NCI-H1417 (cell line): ENCODE measurements at places on chromosomes 11 and 22.
A peak's percentile ranks its signal among the peaks of the same experiment; 100 is the strongest.

DNA sequence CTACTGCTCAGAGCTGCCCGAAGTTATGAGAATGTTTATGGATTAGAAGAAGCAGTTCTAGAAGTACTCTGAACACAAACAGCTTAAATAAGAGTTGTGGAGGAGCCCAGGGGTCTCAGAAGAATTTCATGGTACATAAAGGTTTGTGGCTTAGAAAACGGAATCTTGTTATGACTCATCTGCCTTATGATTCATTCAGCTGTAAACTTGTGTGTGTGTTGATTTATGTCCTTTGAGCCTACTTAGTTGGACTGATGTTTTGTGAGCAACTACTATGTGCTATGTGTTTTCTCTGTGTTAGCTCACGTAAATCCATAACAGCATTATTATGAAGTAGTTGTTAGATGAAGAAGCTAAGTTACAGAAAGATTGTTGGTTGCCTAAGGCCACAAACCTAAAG is 203.7 kb downstream of the PGR start:
- no peak for DNase-seq

DNA sequence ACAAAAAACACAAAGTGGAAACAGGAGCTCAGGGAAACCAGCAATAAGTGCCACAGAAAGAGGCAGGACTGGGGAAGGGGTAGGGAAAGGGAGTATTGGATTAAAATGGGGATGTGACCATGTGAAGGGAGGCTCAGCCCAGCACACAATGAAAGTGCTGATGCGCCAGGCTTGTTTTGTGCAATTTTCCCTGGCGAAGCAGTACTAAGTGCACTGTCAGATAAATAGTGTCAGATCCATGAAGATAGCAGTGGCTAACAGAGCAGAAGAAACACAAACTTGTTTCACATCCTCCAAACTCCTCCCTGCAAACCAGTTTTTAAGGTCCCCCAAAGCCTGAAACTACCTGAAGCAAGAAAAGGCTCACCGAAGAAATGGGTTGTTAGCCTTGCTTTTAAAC is 50.7 kb upstream of the RAPSN start:
- no peak for DNase-seq

DNA sequence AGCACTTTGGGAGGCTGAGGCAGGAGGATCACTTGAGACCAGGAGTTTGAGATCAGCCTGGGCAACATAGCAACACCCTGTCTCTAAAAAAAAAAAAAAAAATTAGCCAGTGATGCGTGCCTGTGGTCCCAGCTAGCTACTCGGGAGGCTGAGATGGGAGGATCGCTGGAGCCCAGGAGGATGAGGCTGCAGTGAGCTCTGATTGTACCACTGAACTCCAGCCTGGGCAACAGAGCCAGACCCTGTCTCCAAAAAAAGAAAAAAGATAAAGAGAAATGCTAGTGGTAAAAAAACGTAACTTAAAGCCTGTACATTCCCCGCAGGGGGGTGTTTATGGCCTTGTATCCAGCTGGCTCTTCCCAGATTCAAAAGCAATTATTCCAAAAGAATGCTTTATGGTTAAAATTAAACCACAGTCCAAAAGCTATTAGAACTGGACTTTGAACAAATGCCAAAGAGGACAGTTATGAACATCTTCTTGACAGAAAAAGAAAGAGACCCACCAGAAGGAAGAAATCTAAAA is 16.4 kb upstream of the SNX32 start:
- peak; percentile 39 for DNase-seq

- DNase-seq = peak; percentile 27
These were observed 113.7 kb upstream of the BLID start for GRCh38 chr11:122229481-122230384.

- peak; percentile 11 for DNase-seq
These were observed 26.7 kb downstream of the FLI1 start for GRCh38 chr11:128720522-128720985.

GRCh38 chr22:20118300-20119020 is 1.4 kb upstream of the TRMT2A start:
- no peak for DNase-seq

DNA sequence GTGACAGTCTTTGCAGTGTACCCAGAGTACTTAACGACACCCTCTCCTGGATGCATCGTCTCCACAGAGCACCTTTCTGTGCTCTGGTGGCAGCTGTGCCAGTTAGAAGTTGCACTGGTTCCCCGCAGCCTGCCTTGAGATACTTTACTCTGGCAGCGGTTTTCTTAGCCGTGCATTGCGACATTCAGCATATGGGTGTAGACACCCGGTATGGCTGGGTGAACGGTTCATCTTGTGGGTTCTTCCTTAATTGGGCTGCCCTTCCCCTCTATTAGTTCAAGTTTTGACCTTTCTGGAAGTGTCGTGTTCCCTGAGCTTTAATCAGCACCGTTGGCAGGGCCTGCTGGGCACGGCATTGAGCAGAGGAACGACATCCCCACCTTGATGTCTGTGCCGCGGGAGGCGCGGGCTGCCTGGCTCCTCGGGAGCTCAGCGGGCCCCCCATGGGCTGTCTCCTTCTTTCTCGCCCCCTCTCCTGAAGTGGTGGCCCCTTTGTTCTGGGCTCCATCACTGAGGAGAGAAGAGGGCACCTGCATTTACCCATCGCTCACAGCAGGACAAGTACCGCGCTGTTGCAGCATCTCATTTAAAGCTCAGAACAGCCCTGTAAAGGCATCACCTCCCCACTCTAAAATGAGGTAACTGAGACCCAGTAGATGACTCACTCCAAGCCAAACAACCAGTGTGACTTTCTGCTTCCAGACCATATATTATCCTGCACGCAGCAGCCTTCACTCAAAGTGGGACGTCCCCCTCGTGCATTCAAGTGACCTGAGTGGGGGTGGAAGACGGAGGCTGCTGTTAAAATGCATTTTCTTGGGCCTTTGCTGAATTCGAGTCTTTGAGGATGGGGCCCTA is 13.3 kb downstream of the FAM83F start:
- DNase-seq = no peak

- no peak for DNase-seq
These were observed 9.9 kb downstream of the MAPK1 start for GRCh38 chr22:21857481-21857914.

GRCh38 chr11:91563176-91563575 is 661.4 kb upstream of the FAT3 start:
- DNase-seq = no peak

GRCh38 chr11:93536101-93536861 is 6.9 kb downstream of the SMCO4 start:
- no peak for DNase-seq

DNA sequence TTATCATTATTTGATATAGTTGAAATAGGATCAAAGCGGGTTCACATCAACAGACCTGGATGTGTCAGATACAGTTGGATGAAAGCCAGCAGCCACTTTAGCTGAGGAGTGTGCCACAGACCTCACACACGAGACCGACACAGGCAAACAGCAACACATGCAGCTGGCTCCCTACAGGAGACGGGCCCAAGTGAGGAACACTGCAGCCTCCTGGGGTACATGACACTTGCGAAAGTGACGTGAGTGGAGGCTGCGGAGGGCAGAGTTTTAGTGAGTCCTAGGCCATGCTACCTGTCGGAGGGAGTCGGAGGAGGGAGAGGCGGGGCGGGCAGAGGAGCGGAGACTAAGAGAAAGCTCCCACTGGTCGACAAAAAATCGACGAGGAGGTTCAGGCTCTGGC is 100.9 kb upstream of the BID start:
- DNase-seq = no peak

DNA sequence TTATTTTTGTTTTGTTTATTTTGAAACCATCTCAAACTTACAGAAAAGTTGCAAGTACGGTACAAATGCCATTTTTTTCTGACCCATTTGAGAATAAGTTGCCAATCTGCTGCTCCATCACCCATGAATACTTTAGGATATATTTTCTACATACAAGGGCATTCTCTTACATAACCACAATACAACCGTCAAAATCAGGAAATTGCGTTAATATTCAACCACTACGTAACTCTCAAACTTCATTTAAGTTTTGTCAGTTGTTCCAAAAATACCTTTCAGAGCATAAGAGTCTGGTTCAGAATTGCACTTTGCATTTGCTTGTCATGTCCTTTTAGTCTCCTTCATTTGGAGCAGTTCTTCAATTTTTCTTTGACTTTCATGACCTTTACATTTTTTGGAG is 194.3 kb upstream of the BDNF start:
- no peak for DNase-seq

DNA sequence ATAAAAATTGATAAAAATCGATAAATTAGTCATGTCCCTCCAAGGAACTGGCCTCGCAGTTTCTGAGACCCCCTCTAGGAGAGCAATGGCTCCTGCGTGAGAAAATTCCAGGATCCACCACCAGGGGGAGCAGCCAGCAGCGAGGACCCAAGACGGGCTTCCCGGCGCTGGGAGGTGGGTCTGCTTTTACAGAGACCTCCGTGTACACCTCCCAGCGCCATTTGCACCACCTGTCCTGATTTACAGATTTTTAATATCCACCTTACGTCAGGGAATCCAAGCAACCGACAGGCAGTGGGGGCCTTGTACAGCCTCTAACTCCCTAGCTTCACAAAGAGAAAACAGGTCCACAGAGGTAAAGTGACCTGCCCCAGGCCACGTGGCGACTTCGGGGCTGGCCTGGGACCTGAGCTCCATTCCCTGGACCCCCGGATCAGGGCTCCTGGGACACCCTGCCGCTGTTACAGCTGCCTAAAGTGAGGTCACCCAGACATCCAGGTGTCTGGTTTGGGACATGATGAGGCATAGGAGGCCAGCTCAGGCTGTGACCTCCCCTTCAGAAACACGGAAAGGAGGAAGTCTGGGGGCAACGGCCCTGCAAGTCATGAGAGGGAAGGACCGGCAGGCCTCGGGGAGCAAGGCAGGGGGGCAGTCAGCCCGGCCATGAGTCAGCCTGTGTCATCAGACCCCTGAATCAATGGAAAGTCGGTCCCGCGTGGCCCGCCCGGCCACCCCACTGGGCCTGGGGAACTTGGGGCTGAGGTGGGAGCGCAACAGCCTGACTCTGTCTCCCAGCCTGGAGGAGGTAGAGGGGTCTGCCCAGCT is 3.5 kb downstream of the OSM start:
- peak; percentile 45 for DNase-seq

DNA sequence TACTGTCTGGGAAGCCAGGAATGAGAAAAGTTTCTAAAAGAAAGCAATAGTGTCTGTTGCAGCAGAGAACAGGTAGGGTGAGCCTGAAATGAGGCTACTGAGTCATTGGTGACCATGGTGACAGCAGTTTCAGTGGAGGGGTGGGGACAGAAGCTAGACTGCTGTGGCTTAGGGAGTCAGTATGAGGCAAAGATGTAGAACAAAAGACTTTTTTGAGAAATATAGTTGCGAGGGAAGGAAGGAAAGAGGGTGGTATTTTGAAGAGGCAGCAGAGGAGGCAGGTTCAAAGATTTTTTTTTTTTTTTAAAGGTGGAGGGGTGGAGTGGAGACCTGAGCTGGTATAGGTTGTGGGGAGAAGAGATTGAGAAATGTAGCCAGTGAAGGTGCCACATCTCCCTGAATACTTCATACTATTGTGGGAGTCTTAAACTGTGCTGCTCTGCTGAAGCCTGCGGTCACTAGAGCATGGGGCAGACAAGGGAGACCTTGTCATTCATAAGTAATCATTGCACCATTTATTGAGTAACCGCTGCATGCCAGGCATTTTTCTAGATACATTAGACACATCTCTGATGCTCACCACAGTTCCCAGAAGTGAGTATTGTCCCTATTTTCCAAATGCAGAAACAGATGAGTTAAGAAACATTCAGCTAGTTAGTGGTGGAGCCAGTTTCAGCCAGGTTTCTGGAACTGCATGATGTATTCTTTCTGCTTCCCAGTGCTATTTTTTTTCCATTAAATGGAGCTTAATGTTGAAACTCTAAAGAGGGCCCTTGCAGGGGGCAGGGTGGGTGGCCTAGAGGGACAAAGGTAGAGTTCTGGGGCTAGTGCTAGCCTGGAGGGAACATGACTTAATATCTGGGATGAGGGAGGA is 49.9 kb downstream of the STIM1 start:
- no peak for DNase-seq

GRCh38 chr11:129192150-129192549 is at the start of gene ARHGAP32:
ARHGAP32 (minus strand) TSS chr11:129192325; CDS start chr11:129192198, 127 bp downstream.
- DNase-seq = peak; percentile 19

- DNase-seq = no peak
These were observed 9.0 kb upstream of the ATG16L2 start for GRCh38 chr11:72805216-72805615.

DNA sequence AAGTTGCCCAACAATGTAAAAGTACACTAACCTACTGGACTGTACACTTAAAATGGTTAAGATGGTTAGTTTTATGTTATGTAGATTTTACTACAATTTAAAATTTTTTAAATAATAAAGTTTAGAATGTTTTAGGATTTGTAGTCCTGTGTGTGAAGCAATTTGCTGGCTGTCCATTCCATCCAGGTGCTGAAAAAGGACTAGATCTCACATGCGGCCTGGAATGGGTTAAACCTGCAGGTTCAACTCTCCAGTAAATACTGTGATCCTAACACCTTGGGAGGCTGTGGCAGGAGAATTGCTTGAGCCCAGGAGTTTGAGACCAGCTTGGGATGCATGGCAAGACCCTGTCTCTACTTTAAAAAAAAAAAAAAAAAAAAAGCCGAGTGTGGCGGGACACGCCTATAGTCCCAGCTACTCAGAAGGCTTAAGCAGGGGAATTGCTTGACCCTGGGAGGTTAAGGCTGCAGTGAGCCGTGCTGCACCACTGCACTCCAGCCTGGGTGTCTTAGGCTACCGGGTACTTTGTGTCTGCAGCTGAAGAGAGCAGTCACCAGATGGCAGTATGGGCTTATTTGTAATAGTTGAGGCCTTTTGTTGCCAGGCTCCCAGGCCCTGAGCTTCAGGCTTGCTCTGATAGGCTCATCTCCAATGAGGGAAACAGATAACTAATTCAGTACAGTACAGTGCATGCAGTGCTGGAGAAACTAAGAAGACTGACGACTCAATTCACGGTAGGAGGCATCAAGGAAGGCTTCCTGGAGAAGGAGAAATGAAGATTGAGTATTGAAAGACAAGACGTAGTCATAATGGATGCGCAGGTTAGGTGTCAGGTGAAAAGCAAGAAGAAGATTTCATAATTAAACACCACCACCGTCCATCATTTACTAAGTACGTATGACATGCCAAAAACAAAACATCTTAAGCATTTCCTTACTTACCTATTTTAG is 64.7 kb upstream of the ASPHD2 start:
- peak; percentile 65 for DNase-seq

GRCh38 chr11:93481279-93481678 is 61.9 kb downstream of the SMCO4 start:
- no peak for DNase-seq

GRCh38 chr11:128892866-128893565 is 1.9 kb downstream of the KCNJ5 start:
- no peak for DNase-seq

- no peak for DNase-seq
These were observed 16.5 kb downstream of the NAP1L4 start for GRCh38 chr11:2975594-2975993.

- peak; percentile 65 for DNase-seq
These were observed 94.2 kb downstream of the ABTB2 start for GRCh38 chr11:34263441-34264091.

GRCh38 chr22:20792966-20793728 is 19.2 kb downstream of the SERPIND1 start:
- DNase-seq = no peak

GRCh38 chr22:43999378-43999777 is 24.7 kb upstream of the PARVB start:
- DNase-seq = no peak

- no peak for DNase-seq
These were observed 5.5 kb upstream of the TECTA start for GRCh38 chr11:121095561-121095960.
